Cortex of kidney (tissue), 1 donor: ENCODE measurements at places on chromosomes 6 and 20.

DNA sequence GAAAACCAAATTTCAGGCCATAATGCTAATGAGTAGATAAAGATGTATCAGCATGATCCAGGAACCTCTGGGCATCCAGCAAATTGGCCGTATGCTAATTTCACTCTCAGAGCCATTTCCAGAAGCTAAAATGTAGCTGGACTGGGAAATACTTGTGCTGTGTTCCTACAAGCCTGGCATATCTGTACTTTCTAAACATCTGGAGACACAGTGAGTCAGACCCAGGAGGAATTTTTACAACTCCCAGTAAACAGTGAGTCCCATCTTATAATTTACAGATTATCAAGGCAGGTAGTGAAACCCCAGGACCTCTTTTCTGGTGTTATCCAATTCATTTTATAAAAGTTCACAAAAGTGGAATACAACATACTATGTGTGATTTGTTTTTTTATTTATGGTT, 683.0 kb upstream of the ADGRB3 start:
- no peak for DNase-seq

DNA sequence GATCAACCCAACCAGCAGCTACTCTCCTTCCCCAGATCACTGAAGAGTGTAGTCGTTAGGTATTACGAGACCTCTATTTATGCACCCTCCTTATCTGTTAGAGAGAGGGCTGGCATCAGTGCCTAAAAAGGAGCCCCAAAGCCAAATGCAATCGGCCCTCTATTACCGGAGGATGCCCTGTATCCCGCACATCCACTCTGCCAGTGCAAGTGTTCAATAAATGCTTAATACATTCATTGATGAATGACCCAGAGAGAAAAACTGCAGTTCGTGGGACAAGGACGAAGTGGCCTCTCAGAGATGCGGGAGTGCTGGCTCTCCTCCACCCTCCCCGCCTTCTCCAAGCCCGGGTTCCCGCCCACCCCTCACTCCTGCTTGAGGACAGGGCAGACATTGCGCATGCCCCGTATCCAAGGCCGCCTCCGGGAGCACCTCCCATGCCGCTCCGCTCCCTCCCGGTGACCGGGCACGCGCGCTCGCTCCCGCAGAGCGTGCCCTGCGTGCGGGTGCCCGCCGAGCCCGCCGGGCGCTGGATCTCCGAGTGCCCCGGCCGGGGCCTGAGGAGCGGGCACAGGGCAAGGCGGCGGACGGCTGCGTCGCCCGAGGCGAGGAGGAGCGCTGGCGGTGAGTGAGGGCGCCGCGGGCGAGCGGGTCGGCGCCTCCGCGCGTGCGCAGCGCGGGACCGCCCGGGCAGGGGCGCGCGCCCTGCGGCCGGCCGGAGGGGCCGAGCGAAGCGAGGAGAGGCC, 27.2 kb upstream of the BTBD3 start:
- no peak for DNase-seq

DNA sequence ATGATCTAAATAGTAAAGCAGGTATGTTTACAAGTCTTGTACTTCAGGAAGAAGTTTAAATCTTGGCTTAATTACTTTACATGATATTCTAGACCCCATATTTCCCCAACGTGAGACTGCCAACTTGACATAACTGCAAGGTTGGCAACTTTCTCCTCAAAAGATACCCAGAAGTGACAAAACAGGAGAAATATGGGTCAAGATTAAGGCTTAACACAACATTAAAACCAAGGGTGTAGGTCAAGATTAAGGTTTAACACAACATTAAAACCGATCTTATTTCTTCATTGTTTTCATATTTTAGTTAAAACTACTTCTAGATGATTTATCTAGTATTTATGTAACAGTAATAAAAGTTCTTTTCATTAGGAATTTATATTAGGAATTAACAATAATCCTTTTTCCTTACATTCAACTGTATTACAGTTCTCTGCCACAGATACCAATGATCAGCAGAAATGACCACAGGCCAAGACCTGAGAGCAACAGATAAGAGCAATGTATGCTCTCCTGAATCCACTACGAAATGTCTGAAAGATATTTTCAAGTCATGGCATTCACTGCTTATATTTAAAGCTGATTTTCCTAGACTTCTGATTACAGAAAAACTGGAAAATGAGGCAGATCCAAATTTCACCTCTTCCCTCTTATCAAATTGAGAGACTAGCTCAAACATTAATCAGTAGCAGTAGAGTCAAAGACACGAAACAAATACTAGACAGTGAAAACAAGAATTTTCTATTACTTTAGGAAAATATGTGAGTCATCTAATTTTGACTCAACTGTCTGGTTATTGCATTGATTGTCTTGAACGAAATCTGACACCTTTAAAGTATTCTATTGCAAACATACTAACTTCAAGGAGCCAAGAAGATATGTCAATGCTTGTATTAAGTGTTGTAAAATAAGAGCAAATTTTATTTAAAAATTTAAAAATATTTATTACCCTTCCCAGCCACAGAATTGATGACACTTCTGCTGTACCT, 72.3 kb downstream of the RNGTT start:
- no peak for DNase-seq

GRCh38 chr6:131172222-131172621, 37.0 kb downstream of the AKAP7 start:
- DNase-seq, result no peak

- no peak for DNase-seq
Observed at GRCh38 chr6:108002365-108003221, 44.6 kb upstream of the SEC63 start.

- no peak for DNase-seq
Observed at GRCh38 chr6:160055378-160055777, 66.2 kb upstream of the SLC22A1 start.

DNA sequence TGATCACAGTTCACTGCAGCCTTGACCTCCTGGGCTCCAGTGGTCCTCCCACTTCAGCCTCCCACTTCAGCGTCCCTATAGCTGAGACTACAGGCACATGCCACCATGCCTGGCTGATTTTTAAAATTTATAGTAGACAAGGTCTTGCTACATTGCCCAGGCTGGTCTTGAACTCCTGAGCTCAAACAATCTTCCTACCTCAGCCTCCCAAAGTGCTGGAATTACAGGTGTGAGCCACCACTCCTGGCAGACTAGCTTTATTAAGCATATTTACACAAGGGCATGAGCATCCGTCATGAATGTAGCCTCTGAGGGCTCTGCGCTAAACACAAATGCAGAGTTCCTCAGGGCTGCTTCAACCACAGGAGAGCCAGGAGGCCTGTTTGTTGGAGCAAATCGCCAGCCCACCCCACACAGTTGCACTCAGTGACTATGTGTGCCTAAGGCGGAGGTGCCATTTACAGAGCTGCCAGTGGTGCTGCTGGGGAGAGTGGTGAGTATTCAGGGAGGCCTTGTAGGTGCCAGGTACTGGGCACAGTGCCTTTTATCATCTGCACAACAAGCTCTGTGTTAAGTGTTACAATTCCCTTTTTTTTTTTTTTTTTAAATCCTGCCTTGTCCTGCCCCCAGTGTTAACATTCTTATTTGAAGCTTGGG, 78.2 kb downstream of the PSMG4 start:
- no peak for DNase-seq

DNA sequence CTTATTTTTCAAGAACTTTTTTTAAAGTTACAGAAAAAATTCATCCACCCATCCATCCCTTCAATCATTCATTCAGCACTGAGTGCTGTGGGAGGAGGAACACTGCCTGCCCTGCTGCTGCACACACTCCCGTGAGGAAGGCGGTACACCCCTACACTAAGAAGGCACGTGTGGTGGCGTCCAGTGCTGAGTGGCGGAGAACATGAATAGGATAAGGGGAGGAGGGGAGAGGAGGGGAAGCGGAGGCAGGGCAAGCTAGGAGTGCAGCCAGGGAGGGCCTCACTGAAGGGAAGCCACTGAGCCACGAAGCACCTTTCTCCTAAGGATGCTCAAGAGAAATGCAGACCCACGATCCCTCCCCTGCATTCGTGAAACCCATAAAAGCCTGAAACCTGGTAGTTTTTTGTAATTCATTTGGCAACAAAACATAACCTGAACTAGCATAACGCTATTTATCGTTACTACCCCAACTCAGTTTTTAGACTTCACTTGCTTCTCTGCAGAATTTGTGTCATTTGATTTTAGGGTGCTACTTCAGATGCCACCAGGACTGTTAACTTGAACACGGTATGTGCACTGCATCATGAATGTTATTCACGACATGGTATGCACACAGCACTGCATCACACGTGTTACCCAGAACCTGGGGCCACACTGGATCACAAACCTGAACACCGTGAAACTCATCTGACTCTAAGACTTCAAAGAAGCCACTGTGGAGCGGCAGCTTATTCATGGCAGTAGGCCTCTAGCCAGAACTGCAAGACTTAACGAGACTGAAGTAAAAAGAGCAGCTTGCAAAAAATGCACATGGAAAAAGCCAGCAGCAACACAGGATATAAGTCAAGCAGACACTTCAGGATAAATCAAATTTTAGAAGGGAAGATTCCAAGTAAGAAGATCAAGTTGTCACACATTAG, 3.5 kb downstream of the RNASET2 start:
- DNase-seq, result no peak

GRCh38 chr6:162706232-162706631, 21.3 kb downstream of the PRKN start:
- DNase-seq, result no peak
